ENCODE measurements at places on chromosomes 12 and 14.

GRCh38 chr14:95832012-95832411 is 44.6 kb upstream of the TUNAR start:
- DNase-seq: no peak

GRCh38 chr12:94187361-94187760 is 39.0 kb downstream of the PLXNC1 start:
- no peak for DNase-seq

- no peak for DNase-seq
These were observed 208.7 kb downstream of the PCNX1 start for GRCh38 chr14:71115821-71116567.

- DNase-seq: no peak
These were observed 54.0 kb upstream of the RASSF8 start for GRCh38 chr12:25904442-25904841.

All from inflammatory macrophage treated with lipopolysaccharide for 4 hours (primary cell).